ENCODE measurements at places on chromosomes 13 and 19.

DNA sequence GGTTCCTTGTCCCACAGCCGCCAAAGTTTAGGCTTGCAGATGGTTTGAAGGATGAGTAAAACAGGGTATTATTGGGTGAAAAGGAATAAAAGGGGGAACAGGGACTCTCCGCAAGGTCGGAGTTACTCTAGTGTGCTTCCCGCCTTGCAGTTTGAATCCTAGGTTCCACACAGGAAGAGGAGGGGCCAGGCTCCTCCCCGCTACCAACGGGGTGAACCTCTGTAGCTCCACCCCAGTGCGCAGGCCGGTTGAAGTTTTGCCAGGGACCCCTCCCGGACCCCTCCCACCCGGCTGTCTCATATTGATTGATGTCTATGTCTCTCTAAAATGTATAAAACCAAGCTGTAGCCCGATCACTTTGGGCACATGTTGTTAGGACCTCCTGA is 11.6 kb upstream of the GTF2F2 start:
- no peak for DNase-seq

DNA sequence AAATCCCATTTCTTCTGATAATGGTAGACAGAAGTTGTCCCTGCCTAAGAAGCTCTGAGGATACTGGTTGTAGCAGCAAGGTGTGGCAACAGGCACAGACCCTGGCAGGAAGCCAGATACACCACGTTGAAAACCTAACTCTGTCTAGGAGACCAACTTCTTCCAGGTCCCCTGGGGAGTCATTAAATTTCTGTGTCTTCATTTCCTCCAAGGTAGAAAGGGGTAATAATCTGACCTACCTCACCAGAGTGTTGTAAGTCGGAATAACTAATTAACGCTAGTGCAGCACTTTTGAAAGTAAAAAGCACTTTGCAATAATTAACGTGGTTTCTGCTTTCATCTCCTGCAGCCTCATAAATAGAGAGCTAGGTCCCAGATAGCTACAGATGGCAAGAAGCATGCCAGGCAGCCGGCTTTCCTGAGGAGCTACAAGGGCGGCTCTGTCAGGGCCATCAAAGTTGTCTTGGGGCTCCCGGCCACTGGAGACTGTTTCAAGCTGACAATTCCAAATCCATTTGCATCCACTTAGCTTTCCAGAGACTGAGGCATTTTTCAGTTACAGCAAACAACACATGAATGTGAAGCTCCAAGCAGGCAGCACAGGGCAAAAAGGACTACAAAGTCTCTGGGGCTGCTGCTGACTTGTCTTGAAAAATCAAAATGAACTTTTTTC is 176.2 kb downstream of the FOXO1 start:
- DNase-seq: no peak

GRCh38 chr19:57719424-57719823 is 8.0 kb downstream of the ZNF671 start:
- no peak for DNase-seq

- DNase-seq: no peak
Measured at GRCh38 chr19:31723101-31723500, 373.9 kb upstream of the TSHZ3 start.

GRCh38 chr13:111269508-111269907 is 50.9 kb upstream of the TEX29 start:
- DNase-seq: no peak

GRCh38 chr13:76917095-76917494 is 30.9 kb upstream of the KCTD12 start:
- DNase-seq: no peak

DNA sequence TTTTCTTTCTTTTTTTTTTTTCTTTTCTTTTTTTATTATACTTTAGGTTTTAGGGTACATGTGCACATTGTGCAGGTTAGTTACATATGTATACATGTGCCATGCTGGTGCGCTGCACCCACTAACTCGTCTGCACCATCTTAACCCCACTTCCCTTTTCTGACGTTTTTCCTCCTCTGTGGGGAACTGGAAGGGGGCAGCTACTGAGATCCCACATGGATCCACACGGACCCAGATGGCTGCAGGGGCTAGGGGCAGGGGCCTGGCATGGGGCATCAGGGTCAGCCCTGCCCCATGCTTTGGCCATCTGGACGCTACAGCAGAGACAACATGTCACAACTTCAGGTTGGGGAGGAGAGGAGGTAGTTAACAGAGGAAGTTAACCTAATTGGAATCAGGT is 54.3 kb downstream of the RUBCNL start:
- no peak for DNase-seq

- no peak for DNase-seq
Measured at GRCh38 chr13:53694814-53695532, 666.4 kb downstream of the OLFM4 start.

- no peak for DNase-seq
Measured at GRCh38 chr13:94483970-94484369, 4.5 kb upstream of the DCT start.

GRCh38 chr13:30685320-30685859 is 50.0 kb upstream of the ALOX5AP start:
- no peak for DNase-seq

DNA sequence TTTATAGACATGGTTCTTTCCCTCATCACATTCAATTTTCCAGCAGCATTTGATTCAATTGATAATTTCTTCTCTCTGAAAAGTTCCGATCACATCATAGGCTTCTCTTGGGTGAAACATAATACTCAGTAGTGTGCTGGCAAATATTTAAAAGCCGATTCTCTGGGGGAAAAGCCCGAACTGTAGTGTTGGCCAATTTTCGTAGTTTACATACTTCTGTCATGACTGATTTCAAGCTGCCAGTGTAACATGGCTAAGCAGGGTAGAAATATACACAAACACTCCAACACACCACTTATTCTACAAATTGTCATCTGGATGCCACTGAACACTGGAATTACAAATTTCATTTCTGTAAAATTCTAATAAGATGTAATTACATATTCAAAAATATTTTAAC is 56.1 kb upstream of the FREM2 start:
- no peak for DNase-seq

GRCh38 chr13:92769046-92769445 is 457.6 kb upstream of the GPC6 start:
- no peak for DNase-seq

GRCh38 chr13:114043421-114044053 is 69.7 kb upstream of the C13orf46 start:
- DNase-seq: no peak

DNA sequence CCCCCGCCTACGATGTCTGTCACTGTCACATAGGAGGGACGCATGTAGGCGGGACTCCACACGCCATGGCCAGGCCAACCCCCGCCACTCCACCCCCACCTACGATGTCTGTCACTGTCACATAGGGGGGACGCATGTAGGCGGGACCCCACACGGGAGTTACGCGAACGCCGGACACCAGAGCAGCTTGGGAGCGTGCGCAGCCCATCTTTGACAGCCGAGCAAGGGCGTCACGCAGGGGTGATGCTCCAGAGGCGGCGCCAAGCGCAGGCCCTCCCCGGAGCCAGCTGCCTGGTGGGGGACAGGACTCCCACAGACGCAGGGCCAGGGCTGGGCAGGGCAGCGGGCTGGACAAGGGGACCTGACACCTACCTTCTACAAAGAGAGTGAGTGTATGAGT is 20.0 kb downstream of the ZNF787 start:
- DNase-seq: no peak

DNA sequence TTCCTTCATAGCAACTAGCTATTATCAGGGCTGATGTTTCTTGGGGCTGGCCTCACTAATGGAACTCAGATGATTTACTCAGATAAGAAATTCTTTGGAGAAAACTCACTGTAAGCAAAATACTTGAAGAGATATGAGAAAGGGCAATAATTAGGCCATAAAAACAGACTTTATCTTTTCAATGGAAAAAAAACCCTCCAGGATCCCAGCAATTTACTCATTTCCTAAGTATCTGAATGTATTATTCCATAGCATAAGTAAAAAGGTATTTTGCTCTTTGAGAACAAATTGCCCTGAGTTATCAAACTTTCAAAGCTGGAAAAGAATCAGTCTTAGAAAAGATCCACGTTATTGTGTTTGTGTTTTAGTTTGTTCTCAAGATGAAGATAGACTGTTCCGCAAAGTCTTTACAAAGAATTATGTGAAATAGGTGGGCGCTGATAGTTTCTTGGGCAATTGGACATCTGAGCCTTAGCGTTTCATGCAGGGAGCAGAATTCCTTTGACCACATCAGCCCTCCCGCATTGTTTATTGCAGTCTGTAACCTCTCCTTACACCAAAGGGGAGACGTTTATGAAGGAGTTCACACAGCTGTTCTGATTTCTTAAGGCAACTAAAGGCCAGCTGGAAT is 29.1 kb upstream of the CSNK1A1L start:
- no peak for DNase-seq

- DNase-seq: no peak
Measured at GRCh38 chr13:31518645-31519044, 220.7 kb upstream of the RXFP2 start.

GRCh38 chr13:101262306-101262705 is 154.0 kb downstream of the NALCN start:
- DNase-seq: no peak

- DNase-seq: no peak
Measured at GRCh38 chr13:112685896-112686295, 3.9 kb upstream of the ATP11A start.

DNA sequence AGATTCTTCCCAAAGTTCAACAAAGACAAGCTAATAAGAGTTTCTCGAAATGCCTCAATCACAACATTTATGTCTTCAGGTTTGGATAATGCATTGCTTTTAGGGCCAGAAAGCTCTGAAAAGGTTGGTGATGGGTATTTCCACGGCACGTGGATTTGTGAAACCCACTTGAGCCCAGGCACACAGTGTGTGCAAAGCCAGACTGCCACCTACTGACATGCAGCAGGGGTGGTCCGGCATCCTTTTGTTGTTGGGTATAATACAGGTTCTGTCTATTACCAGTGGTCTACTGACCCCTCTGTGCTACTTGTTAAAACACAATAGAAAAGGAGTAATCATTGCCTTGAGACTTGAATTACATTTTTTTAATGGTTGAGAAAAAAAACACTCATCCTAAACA is 225.6 kb downstream of the RAP2A start:
- no peak for DNase-seq

DNA sequence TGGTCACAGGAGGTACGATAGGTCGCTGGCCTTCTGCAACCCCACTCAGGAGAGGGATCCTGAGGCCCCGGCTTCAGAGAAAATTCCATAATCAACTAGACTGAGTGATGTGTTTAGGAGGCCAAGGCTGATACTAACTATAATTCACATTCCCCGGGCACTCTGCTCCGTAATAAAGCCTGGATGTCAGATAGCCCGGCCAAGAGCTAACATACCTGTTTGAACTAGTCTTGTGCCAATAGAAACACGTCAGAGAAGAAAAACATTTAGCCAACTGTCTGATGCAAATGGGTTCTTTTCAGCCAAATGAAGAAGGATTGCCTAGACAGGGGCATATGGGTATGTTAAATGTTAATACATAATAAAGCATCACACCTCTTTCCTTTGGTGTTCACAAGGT is 204.2 kb downstream of the TSHZ3 start:
- no peak for DNase-seq

DNA sequence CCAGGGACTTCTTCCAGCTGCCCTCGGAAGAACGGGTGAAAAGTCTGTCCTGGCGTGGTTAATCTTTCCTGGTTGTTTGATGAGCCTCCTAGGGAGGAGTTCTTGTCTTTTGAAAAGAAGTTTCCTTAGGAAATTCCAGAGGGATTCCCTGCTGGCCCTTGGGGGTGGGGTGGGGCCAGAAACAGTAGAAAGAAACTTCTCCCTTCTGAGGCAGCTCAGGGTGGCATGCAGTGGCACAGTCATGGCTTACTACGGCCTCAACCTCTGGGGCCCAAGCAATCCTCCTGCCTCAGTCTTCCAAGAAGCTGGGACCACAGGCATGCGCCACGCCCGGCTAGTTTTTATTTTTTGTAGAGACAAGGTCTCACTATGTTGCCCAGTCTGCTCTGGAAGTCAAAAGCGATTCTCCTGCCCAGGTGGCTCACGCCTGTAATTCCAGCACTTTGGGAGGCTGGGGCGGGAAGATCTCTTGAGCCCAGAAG is 1.5 kb downstream of the ZNF101 start:
- DNase-seq: no peak

GRCh38 chr19:53903055-53903680 is 5.9 kb upstream of the CACNG7 start:
- no peak for DNase-seq

DNA sequence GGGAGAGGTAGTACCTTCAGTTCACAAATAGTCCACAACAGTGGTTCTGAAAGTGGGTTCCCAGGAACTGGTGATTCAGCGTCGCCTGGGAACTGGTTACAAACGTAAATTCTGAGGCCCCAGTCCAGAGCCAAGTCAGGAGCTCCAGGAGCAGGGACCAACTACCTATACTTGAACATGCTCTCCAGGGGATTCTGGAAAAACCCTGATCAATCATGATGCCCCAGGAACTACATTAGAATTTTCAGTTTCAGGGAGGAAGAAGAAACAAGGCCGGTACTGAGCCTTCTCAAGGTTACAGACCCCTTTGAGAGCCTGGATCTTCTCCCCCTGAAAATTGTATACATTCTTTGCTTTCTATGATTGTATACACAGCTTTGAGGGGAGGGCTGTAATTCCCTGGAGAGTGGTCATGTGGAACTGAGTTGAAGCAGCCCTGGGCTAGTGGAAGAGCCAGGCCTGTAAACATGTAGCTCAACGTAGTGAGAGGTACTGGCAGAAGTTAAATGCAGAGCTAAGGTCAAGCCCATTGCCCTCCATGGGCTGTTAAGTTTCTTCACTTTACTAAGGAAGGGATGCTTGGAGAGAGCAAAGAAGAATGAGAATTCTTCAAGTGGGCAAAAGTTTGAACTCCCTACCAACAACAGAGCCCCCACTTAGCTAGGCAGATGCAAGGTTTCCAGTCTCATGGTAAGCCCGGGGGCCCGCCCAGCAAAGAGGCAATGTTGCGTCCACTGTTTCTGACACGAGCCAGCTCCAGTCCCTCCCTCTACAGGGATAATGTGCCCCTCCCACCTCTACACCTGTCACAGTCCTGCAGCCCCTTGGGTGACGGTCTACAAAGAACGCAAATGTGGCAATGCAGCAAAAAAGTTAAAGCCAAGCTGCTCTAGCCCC is 17.0 kb downstream of the DOCK9 start:
- no peak for DNase-seq

- DNase-seq: no peak
Measured at GRCh38 chr13:55816976-55817601, 1323.6 kb upstream of the PRR20A start.

DNA sequence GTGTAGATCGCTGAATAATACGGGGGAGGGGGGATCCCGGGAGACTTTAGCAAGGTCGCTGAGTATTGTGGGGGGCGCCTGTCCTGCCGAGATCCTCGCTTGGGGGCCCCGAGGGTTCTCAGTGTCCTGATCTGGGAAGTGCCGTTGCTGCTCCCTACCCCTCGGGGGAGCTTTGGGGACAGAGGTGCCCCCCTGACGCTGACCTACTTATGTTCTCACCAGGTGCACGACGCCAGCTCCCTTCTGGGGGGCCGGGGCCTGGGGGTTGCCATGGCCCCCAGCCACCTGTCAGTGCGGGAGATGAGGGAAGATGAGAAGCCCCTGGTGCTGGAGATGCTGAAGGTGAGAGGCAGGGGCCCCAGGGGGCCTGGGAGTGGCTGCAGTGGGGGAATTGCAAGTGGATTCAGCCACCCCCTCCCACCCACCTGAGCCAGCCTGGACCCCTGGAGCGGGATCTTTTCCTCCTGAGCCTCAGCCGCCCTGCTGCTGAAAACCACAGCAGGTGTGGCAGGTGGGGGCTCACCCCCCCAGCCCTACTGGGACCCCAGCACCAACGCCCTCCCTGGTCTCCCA is 537 bp downstream of the NAT14 start:
- DNase-seq: no peak

- no peak for DNase-seq
Measured at GRCh38 chr19:18666317-18666716, 17.2 kb upstream of the CRTC1 start.

Measured in activated B cell treated with CpG ODN at 0.5 μM for 24 hours (primary cell).